ENCODE measurements at places on chromosomes 4 and X. TPM values are rescaled to one million over a fixed set of nuclear protein-coding genes. Genes with fewer than 3 reads are reported as not detected.

JAKMIP1 gene
- not detected for total RNA-seq

UGT2A1 gene
- total RNA-seq = not detected

OPN1LW gene
- total RNA-seq = not detected

ITIH6 gene
- total RNA-seq = not detected

NELFA gene
- total RNA-seq = 14.8 TPM

CXCL3 gene
- 5.4 TPM for total RNA-seq

CD38 gene
- under 0.01 TPM for total RNA-seq

TEX13C gene
- not detected for total RNA-seq

PNMA6F gene
- total RNA-seq = not detected

IL13RA2 gene
- 0.38 TPM for total RNA-seq

PFKFB1 gene
- total RNA-seq = not detected

PCYT1B gene
- under 0.01 TPM for total RNA-seq

PARM1 gene
- 0.38 TPM for total RNA-seq

GRIA3 gene
- 5.4 TPM for total RNA-seq

CXCR3 gene
- not detected for total RNA-seq

SEPTIN6 gene
- 17.5 TPM for total RNA-seq

GYG2 gene
- 2.7 TPM for total RNA-seq

ZCCHC18 gene
- total RNA-seq = 0.19 TPM

CENPVL1 gene
- total RNA-seq = not detected

EDA gene
- 0.77 TPM for total RNA-seq

TBC1D14 gene
- total RNA-seq = 30.5 TPM

ANK2 gene
- total RNA-seq = 50.2 TPM

NLRP2B gene
- total RNA-seq = not detected

USP17L30 gene
- not detected for total RNA-seq

MAGEB17 gene
- not detected for total RNA-seq

CT55 gene
- not detected for total RNA-seq

ERAS gene
- not detected for total RNA-seq

UGT2B11 gene
- not detected for total RNA-seq

PAGE5 gene
- not detected for total RNA-seq

EDA2R gene
- total RNA-seq = 14.9 TPM

ZFX gene
- total RNA-seq = 38.3 TPM

EGF gene
- total RNA-seq = 0.19 TPM

HSFX2 gene
- not detected for total RNA-seq

CT45A7 gene
- total RNA-seq = not detected

SPANXB1 gene
- total RNA-seq = not detected

MTTP gene
- under 0.01 TPM for total RNA-seq

SORBS2 gene
- 22.6 TPM for total RNA-seq

ZNF157 gene
- 0.28 TPM for total RNA-seq

TMPRSS11B gene
- not detected for total RNA-seq

CPZ gene
- 1.5 TPM for total RNA-seq

ADD1 gene
- 134 TPM for total RNA-seq

All from regular cardiac myocyte (primary cell).